ENCODE measurements at places on chromosomes 2 and 18.

GRCh38 chr2:135072125-135072997, 20.3 kb downstream of the RAB3GAP1 start:
- no peak for DNase-seq

- DNase-seq = no peak
Observed at GRCh38 chr18:22436136-22436535, 18.4 kb upstream of the CTAGE1 start.

- no peak for DNase-seq
Observed at GRCh38 chr2:188130317-188130716, 161.4 kb upstream of the GULP1 start.

GRCh38 chr2:225366731-225367130, 32.8 kb upstream of the NYAP2 start:
- DNase-seq = no peak

GRCh38 chr2:198173864-198174263, 369.5 kb downstream of the PLCL1 start:
- DNase-seq = no peak

DNA sequence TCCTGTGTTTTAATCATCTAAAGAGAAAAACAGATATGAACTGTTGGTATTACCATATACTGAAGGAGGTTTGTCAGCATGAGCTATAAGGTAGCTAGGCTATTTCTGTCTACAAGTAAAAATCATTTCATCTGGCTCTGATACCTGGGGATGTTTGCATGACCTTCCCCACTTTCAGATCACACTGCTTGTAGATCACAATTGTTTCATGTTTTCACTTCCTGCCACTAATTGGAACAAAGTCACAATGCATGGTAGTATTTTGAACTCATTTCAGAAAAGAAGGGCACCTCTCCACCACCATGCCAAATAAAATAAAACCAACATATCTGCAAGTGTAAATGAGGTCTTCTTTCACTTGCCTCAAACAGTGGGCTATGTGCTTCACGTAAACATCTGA, 37.8 kb downstream of the NYAP2 start:
- DNase-seq = no peak

DNA sequence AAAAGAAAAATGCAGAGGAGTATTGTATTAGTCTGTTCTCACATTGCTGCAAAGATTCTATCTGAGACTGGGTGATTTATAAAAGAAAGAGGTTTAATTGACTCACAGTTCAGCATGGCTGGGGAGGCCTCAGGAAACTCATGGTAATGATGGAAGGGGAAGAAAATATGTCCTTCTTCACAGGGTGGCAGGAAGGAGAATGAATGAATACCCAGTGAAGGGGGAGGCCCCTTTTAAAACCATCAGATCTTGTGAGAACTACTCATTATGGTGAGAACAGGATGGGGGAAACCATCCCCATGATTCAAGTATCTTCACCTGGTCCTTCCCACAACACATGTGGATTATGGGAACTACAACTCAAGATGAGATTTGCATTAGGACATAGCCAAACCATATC, 9.1 kb upstream of the PLCL1 start:
- DNase-seq = no peak

- no peak for DNase-seq
Observed at GRCh38 chr2:31239593-31240177, 5.7 kb downstream of the EHD3 start.

- no peak for DNase-seq
Observed at GRCh38 chr18:65767406-65767805, 16.6 kb downstream of the CDH7 start.

GRCh38 chr18:39209173-39209572, 1643.6 kb upstream of the CELF4 start:
- no peak for DNase-seq

DNA sequence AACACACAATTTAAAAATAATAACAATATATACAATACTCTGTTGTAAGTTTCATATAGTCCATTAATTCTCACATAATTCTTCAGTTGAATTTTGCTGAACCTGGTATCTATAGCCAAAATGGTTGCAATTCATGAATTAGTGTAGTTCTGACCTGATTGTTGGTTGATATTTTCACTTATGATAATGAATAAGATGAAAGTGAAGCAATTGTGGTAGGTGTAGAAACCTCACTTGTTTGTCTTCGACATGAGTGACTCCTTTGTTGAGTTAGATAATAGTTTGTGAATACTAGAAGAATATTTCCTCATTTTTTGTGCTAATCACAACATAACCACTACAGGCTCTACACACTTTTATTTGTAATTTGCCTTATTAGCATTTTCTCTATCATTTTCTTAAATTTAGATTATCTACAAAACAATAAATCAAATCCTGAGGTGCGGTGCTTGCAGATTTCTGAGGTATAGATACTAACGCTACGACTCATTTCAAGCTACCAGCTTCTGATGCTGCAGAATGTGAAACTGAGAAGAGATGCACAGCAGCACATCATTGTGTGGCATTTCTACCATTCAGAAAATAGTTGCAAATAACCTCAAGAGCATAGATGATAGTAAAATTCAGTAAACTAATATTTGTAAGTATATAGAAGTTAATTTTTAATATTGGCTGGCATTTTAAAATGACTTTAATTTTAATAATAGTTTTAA, 117.9 kb downstream of the KCNH7 start:
- no peak for DNase-seq

GRCh38 chr2:175010848-175011254, 5.7 kb upstream of the CHN1 start:
- DNase-seq = peak; percentile 92

DNA sequence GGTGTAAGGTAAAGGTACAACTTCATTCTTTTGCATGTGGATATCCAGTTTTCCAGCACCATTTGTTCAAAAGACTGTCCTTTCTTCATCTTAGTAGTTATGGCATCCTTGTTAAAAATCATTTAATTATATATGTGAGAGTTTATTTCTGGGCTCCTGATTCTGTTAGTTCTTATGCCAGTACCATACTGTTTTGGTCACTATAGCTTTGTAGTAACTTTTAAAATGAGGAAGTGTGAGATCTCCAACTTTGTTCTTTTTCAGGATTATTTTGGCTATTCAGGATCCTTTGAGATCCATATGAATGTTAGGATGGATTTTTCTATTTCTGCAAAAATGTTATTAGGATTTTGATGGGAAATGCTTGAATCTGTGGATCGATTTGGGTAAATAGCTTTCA, 16.8 kb downstream of the ACTR3 start:
- DNase-seq = no peak

DNA sequence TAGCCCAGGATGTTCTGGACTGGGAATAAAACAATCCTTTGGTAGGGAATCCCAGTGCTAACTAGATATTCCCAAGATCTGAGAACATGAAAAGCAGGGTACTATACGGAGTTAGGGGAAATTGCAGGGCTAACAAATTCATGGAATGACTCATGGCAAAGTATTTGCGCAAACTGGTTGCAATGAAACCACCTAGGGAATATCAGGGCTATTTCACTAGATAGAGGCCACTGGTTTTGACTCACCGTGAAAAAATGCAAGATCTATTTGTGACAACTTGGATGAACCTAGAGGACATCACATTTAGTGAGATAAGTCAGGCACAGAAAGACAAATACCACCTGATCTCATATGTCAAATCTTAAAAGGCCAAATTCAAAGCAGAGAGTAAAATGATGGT, 233.3 kb downstream of the MBD2 start:
- no peak for DNase-seq

- DNase-seq = no peak
Observed at GRCh38 chr2:170362313-170362870, 184.4 kb downstream of the MYO3B start.

DNA sequence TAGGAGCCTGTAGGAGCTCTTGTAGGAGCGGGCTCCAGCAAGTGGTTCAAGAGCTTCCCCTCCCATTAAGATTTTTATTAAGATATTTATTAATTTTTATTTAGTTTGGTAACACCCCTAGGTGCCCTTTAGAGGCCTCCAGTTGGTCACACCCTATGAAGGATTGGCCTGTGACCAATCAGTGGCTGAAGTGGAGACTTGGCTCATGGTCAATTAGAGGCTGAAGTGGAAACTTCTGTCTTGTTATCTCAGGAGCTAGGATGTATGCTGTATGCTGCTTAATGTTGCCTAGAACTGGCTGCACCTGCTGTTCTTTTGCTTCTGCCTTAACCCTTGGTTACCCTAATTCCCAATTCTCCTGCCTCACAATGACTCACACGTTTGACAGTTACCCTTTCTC, 48.7 kb downstream of the DHRS9 start:
- DNase-seq = no peak

DNA sequence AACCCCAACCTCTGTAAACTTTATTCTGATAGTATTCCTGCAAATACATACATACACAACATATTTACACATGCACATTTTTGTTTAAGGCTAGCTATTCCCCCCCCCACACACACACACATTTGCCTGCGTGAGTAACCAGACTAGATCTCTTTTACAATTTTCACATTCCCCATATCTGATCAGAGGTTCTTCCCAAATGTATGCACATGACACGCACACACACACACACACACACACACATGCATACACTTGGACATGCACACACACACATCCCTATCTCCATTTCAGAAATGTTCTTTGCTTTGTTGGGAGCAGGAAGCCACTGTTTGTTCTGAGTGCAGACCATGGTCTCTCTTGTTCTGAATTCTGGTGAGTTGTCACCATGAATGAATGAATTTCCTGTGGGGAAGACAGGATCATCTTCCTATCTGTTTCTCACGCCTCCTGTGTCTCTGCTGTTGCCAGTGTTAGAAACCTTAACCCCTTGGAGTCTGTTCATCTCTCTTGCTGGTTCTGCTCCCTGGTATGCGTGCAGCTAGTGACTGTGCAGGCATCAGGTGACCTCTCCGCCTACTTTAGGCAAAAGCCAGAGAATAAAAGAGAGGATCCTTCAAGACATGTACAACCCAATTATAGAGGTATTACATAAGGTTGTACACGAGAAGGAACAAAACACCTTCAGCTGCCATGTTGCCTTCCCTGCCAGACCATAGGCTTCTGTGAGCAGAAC, 251.0 kb upstream of the RAB12 start:
- DNase-seq = no peak

DNA sequence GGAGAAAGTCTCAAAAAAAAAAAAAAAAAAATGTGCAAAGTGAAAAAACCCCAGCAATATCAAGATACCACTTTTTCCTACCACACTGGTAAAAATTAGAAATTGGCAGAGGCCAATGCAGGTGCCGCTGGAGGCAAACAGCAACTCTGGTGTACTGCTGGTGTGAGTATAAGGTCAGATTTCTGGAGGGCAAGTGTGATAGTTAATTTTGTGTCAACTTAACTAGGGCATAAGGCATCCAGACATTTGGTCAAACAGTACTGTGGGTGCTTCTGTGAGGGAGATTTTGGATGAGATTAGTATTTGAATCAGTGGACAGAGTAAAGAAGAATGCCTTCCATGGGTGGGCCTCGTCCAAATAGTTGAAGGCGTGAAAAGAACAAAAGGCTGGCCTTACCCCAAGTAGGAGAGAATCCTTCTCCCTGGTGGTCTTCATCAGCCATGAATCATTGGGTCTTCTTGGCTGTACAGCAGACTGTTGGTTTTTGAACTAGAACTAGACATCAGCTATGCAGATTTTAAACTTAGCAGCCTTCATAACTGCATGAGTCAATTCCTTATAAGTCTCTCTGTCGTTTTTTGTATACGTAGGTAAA, 52.8 kb upstream of the FHL2 start:
- no peak for DNase-seq

- DNase-seq = no peak
Observed at GRCh38 chr2:163595028-163595427, 140.8 kb downstream of the FIGN start.

DNA sequence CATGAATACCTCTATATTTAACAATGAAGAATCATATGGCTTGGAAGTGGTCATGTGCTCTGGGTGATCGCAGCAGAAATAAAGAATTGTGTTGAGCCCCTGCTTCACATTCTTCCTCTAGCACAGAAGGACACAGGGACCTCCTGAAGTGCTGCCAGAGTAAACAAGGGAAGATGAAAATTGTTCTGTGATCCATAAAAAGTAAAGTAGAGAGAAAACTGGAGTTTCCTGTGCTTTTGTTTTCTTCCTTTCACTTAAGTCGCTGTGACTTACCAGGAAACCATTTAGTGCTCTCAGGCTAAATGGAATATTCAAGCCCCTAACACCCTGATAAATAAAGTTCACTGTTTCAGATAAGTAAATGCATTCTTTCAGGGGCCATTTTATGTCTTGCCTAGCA, 1173.6 kb upstream of the CHAC2 start:
- DNase-seq = no peak

Data from NCI-H345 (cell line).